ENCODE measurements at places on chromosomes 4 and X. TPM values are rescaled to one million over a fixed set of nuclear protein-coding genes. Genes with fewer than 3 reads are reported as not detected.

HPGDS gene
- 7.0 TPM for polyA plus RNA-seq

VCX3B gene
- polyA plus RNA-seq: not detected

NEUROG2 gene
- not detected for polyA plus RNA-seq

PFKFB1 gene
- 0.29 TPM for polyA plus RNA-seq

DSPP gene
- not detected for polyA plus RNA-seq

C4orf50 gene
- not detected for polyA plus RNA-seq

PRIMPOL gene
- 52.4 TPM for polyA plus RNA-seq

PDGFC gene
- polyA plus RNA-seq: 48.4 TPM

TSPAN6 gene
- not detected for polyA plus RNA-seq

DKK2 gene
- 18.4 TPM for polyA plus RNA-seq
